ENCODE measurements at places on chromosomes 6 and 20.

- DNase-seq = peak; percentile 86
Observed at GRCh38 chr6:112780498-112781096, 433.5 kb downstream of the RFPL4B start.

DNA sequence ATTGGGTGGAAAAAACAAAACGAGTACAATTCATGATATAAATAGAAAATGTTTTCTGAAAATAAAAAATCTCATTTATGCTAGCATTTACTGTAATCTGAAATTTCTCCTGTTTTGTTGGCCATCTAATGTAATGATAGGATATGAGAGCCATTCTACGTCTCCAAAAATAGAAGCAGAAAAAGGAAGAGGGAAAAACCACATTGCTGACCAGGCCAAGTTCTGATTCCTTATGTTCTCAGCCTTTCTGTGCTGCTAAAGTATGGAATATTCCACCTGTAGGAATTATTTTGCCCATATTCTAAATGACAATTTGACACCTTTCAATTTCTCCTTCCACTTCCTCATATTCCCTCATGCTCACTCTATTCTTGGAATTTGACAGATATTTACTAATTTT is 110.2 kb downstream of the TBXT start:
- no peak for DNase-seq

DNA sequence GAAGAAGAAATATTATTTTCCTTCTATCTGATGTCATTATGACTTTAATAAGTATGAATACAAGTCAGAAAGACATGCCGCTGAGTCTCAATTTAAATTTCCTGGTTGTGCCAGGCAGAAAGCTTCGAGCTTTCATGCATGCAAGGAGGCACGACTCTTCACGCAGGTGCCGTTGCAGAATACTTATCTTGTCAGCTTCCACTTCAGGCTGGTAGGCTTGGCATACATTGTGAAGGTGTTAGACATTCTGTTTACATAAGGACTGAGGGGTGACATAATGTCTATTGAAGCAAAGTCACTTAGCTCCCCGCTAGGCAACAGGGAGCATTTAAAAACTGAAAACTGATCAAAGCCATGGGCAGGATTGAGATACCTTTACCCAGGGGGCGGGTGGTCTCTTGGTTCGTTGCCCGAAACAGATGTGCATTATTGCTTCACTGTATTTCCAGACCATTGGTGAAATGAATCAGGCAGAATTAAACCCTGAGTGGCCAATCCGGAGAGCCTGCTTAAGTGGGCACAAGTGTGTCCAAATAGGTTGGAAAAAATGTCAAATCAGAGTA is 16.4 kb downstream of the BMP6 start:
- DNase-seq = no peak

- DNase-seq = no peak
Observed at GRCh38 chr6:79622364-79622763, 8.8 kb upstream of the SH3BGRL2 start.

DNA sequence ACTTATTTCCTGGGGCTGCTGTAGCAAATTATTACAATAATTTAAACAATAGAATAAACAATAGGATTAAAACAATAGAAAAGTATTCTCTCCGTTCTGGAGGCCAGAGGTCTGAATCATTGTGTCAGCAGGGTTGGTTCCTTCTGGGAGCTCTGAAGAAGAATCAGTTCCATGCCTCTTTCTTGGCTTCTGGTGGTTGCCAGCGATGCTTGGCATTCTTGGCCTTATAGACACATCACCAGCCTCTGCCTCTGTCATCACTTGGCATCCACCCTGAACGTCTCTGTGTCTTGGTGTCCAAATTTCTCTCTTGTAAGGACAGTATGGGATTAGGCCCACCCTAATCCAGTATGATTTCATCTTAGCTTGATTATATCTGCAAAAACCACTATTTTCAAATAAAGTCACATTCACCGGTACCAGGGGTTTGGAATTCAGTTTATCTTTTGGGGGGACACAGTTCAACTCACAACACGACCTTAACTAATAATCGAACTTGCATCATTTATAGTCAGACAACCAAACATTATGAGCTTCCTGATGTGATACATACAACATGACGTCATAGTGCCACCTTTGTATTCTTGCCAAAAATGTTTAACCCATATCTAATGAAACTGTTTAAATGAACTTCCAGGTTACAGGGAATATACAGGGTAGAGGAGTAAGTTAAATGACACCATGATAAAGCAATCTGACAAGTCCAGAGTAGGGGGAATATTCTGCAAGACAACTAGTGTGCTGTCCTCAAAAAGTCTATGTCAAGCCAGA is 84.7 kb upstream of the RNF24 start:
- DNase-seq = no peak

DNA sequence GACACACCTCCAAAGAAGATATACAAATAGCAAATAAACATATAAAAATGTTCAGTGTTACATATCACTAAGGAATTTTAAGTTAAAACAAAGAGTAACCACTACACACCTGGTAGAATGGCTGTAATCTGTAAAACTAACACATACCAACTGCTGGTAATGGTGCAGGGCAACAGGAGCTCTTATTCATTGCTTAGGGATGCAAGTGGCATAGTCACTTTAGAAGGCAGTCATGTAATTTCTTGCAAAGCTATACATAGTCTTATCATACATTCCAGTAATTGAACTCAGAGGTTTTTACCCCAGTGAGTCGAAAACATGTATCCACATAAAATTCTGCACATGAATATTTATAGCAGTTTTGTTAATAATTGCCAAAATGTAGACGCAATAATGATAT is 906.8 kb upstream of the CITED2 start:
- no peak for DNase-seq

GRCh38 chr6:144351379-144352127 is 66.4 kb downstream of the UTRN start:
- DNase-seq = no peak

DNA sequence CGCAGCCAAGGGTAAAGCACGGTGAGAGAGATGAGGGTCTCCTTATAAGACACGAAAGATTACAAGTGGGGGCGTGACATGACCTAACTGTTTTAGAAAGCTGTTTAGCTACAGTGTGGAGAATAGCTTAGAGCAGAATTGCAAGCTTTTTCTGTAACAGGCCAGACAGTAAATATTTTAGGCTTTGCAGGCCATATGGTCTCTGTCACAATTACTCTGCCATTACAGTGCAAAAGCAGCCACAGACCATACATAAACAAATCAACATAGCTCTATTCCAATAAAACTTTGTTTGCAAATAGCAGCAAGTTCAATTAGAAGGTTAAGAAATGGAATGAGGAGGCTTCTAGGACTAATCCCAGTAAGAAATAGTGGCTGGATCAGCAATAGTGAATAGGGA is 16.8 kb downstream of the PGM3 start:
- no peak for DNase-seq

DNA sequence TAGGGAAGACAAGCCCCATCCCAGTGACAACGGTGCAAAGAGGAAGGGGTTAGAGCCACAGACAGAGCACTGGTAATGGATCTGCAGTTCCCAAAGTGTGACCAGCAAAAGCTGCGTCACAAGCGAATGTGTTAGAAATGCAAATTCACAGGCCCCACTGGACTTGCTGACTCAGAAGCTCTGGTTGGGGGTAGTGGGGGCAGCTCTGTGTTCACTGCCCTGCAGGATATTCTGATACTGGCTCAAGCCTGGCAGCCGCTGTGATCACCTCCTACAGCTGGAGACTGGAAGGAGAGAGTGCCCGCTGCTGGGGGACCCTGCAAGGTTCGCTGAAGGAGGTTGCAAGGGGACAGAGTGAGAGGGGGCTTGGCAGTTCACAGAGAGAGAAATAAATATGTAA is 179.7 kb upstream of the CDH4 start:
- no peak for DNase-seq

DNA sequence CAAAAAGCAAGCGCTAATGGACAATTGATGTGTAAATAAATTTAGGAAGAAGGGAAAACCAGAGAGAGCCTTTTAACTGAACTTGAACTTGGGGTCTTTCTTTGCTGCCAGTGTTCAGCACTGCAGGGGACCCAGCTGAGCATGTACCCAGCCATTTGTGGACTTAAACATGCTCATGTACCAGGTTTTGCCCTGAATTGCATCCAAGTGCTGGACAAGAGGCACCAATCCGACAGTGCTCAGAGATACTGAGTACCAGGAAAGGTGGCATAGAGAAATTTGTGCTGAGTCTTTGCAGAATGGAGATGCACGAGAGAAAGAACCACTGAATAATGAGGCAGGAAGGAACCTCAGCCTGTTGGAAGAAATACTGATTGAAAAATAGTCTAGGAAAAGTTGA is 16.0 kb downstream of the AKAP12 start:
- no peak for DNase-seq

- DNase-seq = no peak
Observed at GRCh38 chr6:150712505-150713252, 113.0 kb downstream of the PLEKHG1 start.

GRCh38 chr6:167356874-167357273 is 32.0 kb downstream of the TTLL2 start:
- no peak for DNase-seq

DNA sequence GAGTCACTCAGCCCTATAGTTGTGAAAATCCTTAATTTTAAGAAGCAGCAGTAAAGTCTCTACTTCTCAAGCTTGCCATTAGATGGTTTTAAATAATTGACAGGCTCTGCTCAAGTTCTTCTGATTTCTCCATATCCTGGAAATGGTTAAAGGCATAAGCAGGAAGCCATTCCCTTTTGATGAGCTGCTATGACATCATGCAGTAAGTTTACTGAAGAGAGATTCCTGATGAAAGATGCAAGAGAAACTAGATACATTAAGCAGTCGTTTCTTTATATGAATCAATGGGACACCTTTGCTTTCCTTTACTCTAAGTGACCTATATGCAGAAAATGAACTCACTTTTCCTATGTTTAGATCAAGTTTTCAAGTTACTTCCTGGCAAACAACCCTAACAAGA is 9.8 kb downstream of the POPDC3 start:
- no peak for DNase-seq

- DNase-seq = no peak
Observed at GRCh38 chr20:4635781-4636180, 85.9 kb upstream of the PRND start.

DNA sequence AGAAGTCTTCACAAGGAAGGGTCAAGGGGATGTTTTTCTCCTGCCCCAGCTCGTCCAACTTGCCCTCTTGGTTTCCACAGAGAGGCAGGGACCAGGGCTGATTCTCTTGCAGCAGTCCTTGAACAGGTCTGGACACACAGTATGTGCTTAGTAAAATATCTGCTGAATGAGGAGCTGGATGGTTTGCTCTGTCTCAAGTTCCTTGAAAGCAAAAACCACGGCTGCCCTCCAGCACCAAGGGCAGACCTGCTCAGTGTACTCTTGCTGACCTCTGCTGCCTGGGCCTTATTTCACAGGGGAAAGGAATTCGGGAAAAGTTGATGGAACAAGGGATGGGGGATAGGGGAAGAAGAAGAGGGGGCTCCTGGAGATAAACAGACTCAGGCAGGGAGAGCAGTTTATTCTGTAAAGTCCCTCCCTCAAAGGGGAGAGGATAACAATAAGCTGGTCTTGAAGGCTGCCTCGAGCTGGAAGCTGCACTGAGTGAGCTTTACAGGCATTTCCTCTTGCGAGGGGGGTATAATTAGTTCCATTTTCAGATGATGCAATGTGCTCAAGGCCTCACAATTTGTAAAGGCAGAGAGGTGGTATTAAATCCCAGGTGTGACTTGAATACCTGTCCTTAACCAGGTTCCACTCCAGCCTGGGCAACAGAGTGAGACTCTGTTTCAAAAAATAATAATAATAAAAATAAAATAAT is 10.3 kb downstream of the KCNK5 start:
- no peak for DNase-seq

GRCh38 chr20:59456342-59457279 is 147.7 kb upstream of the PHACTR3 start:
- DNase-seq = no peak

GRCh38 chr6:35731414-35731735 is 5.5 kb upstream of the ARMC12 start:
- DNase-seq = peak; percentile 86

All from SK-MEL-5 (cell line).